ENCODE measurements at places on chromosomes 4 and X. TPM values are rescaled to one million over a fixed set of nuclear protein-coding genes. Genes with fewer than 3 reads are reported as not detected.

GRCh38 chr4:153087671-153088194 is 116.5 kb upstream of the TRIM2 start:
- no peak for DNase-seq

Gene CAMK2D
- 31.4 TPM for total RNA-seq

DNA sequence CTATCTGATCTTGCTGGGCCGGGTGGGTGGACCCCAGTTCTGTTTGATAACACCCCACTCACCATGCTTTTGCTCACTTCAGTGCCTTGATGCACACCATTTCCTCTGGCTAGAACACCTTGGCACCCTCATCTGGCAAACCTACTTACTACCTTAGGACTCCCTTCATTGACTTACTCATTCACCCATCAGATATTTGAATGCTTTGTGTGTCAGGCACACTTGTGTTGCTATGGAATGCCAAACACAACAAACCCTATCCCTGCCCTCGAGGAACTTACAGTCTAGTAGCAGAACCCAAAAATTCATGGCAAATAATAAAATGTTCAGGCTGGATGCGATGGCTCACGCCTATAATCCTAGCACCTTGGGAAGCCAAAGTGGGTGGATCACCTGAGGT is 13.9 kb downstream of the CCNG2 start:
- DNase-seq = no peak

DNA sequence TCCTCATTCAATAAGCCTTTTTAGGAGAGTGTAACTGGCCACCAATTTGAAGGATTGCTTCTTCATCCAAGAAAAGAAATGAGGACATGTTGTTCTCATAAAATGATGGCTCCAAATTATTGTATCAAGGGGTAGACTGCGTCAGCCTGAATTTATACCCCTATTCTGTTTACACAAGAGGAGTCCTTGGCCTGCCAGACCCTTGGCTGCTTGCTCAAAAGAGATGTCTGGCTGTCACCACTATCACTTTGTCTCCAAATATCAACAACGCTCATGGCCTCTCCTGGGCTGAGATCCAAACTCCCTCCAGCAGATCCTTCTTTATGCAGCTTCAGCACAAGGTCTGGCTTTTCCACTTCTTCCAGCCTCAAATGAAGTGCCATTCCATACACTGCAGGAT is 127.9 kb downstream of the OR13H1 start:
- DNase-seq = peak; percentile 24

Gene PDE5A
- total RNA-seq = 10.1 TPM

- no peak for DNase-seq
These were observed 371.6 kb downstream of the INPP4B start for GRCh38 chr4:142474398-142475087.

DNA sequence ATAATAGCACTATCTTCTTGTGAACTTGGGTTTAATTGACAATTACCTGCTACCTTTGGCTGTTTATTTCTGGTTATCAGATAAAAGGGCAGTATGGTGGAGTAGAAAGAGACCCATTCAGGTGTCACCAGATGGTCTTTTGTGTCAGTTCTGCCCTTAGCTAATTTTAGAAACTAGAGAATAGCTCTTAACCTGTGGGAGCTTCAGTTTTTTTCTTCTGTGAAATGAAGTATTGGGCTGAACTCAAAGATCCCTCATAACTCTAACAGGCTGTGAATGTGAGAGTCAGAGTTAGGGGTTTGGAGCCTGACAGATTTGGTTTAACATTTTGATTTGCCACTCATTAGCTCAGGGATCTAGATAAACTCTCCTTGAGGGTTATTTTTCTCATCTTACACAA is 335.2 kb downstream of the PPP1R2C start:
- no peak for DNase-seq

DNA sequence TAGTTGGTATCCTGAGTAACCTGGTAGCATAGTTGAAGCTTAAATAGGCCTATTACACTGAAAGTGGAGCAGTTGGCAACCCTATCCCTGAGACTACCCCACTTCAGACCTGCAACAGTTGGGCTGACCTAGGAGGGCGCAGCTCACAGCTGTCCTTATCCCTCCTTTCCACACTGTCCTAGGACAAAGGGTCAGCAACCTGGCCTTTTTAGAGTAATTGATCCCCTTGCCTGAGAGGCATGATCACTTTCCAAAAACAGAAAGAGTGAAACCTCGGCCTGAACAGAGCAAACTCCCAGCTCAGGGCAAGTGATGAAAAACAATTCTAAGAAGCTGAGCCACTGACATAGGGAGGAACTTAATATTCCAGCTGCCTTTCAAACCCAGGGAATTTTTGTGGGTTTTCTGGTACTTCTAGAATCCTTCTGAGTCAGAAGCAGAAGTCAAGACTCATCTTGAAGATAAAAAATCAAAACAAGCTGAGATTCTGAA is 94.9 kb upstream of the MYOZ2 start:
- no peak for DNase-seq

- peak; percentile 37 for DNase-seq
These were observed 1.4 kb downstream of the BEX5 start for GRCh38 chrX:102154218-102154860.

Gene DDX53
- not detected for total RNA-seq

All from ovary (tissue), 10 donors.